ENCODE measurements at places on chromosomes 3 and 15.
A peak's percentile ranks its signal among the peaks of the same experiment; 100 is the strongest.

- no peak for DNase-seq
Measured at GRCh38 chr15:39608185-39609139, 27.6 kb downstream of the THBS1 start.

DNA sequence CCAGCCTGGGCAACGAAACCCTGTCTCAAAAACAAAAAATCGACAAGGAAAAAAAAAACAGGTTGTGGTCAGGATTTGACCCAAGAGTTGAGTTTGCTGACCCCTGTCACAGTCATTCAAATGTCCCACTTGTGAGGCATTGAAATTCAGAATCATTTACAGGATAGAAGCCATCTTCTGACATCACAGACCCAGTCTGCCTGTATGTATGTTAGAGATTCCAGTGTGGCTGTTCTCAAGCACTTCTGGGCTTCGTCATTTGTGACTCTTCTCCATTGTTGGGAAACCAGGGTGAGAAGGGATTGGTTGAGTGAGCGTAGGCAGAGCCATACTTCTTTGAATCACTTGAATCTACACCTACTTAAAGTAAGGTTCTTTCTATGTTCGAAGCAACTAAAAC is 57.1 kb downstream of the LMLN start:
- no peak for DNase-seq

- DNase-seq = no peak
Measured at GRCh38 chr15:94761574-94761973, 530.2 kb downstream of the MCTP2 start.

DNA sequence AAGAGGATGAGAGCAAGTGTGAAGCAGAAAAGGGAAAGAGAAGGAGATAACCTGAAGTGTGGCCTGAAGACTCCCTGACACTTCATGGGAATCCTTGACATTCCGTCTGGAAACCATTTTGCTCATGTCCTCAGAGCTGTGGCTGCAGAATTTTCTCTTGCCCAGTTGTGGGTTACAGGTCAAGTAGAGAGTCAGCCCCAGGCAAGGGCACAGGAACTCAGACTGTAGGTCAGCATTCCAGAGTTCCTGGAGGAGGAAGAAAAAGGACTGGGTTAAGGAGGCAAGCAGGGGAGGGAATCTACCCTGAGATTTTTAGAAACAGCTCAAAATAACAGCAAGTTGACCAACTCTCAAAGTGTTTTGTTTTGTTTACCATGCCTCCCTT is 4.1 kb upstream of the THSD4 start:
- no peak for DNase-seq

DNA sequence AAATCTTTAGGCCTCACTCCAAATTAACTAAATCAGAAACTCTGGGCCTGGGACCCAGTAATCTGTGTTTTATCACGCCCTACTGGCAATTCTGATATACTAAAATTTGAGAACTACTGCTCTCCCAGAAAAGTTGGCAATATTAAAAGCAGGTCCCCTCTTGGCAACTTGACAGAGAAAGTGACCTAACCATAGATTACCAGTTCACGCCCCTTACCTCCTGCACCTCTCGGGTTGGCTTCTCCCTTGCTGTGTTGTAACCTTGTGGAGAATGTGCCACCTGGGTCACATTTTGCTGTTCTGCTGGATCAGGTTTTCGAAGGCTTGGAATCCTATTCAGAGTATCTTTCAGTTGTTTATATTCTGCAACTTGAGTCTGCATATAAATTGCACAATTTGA is 59.1 kb downstream of the GOLIM4 start:
- no peak for DNase-seq

- no peak for DNase-seq
Measured at GRCh38 chr3:195270079-195270816, 711 bp downstream of the XXYLT1 start.

GRCh38 chr15:41975669-41976068 is 3.3 kb upstream of the EHD4 start:
- no peak for DNase-seq

DNA sequence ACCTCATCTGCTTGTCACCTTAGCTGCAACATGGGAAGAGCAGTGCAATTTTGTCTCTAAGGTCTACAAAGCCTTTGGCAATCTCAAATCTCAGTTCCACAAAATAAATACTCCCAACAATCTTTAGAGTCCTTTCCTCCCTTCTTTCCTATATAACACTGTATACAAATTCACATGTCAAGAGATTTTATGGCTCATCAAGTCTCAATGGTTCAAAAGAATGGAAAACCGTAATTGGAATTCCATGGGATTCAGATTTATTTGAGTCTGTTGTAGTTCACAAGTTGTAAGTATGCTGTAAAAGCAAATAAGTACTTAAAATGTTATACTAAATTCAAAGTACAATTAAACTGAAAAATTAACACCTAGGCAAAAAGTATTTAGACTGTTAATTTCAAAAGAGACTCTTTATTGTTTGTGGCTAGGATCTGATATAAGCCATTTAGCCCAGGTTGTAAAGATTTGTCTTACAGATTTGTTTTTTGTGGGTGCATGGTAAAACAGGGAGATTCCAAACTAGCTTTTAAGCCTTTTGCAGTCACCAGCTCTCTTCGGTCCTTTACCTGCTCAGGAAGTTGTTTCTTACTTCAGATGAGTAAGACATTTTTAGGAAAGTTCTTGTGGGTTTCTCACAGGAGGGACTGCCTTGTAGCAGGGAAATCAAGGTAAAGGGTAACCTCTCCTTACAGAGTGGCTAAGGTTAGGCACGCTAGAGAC is 50.1 kb downstream of the CMSS1 start:
- DNase-seq = no peak

DNA sequence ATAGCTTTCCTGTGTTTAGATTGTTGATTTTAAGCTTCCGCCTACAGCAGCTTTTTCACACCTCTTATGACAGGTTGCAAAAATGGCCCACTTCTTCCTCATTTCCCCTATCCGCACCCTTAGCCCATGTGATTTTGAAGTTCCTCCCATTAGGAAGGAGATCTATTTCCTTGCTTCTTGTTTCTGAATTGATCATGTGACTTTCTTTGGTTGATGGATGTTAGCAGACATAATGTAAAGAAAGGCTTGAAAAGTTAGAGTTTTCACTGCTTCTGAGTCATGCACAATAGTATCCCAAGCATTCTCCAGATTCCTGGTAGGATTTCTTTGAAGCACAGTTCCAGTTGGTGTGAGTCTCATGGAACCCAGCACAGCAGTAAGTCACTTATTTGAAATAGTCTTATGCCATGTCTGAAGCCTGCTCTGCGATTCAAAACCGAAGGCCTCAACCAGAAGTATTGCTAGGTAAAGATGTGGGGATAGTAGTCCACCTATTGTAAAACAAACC is 76.6 kb downstream of the EDEM1 start:
- DNase-seq = no peak

GRCh38 chr3:42497009-42497731 is 5.3 kb upstream of the VIPR1 start:
- no peak for DNase-seq

DNA sequence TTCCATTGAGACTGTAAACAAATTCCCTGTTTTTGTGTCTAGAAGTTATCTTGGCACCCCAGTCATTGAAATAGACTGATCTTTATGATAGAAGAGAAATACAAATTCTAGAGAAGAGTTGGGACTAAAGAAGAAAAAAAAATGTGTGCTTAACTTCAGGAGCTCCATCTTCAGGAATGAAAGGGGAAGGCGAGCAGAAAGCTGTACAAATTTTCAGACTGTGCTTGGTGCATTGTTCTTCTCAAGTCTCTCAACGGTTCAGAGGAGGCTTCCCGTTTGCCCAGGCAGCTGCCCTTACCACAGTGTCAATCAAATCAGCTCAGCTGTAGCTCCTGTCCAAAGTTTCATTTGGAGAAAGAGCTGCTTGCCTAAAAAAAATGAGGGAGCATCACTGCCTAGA is 41.7 kb downstream of the OXSM start:
- DNase-seq = no peak

- DNase-seq = no peak
Measured at GRCh38 chr3:187084580-187084979, 54.7 kb downstream of the RPL39L start.

DNA sequence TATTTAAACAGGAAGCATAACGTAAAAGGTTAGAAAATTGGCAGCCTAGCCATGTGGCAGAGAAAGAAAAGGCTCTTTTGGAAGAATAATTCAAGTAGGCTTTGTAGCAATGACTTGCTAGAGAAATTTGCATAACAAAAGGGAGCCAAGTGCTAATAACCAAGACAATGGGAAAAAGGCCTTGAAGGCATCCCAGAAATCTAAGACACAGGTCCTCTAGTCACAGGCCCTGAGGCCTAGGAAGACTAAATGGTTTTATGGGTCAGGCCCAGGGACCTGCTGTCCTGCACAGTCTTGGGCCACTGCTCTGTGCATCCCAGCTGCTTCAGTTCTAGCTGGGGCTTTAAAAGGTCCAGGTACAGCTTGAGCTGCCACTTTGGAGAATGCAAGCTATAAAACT is 78.5 kb downstream of the FGF7 start:
- no peak for DNase-seq

DNA sequence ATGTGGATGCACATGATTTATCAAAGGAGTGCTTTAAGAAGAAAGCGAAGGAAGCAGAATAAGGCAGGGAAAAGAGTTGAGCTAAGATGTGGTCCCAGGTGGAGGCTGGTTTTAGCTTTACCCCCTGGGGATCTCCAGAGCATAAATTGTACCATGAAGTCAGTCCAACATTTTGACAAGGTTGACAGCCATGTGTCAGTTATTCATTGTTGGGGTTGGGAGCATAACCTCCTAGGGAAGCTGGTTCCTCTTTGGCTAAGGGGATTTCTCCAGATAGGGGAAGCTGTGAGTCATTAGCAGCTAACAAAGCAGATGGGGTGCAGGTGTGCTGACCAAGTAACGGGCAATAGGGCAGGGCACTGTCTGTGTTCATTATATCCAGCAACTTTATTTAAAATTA is 123.7 kb upstream of the IGSF10 start:
- DNase-seq = no peak

GRCh38 chr3:37111199-37111598 is 63.2 kb downstream of the LRRFIP2 start:
- DNase-seq = no peak

- peak; percentile 64 for DNase-seq
Measured at GRCh38 chr3:78834910-78835309, 932.9 kb downstream of the ROBO1 start.

GRCh38 chr3:31041161-31041978 is 146.9 kb upstream of the GADL1 start:
- no peak for DNase-seq

GRCh38 chr15:93213281-93213680 is 124.3 kb upstream of the RGMA start:
- DNase-seq = no peak

Measured in muscle of arm (tissue), 14 donors.